NCI-H1105 (cell line): ENCODE measurements at places on chromosomes 7 and 10.

- no peak for DNase-seq
Observed at GRCh38 chr10:132098539-132099388, 33.0 kb downstream of the JAKMIP3 start.

- no peak for DNase-seq
Observed at GRCh38 chr7:120877701-120878100, 19.8 kb upstream of the TSPAN12 start.

DNA sequence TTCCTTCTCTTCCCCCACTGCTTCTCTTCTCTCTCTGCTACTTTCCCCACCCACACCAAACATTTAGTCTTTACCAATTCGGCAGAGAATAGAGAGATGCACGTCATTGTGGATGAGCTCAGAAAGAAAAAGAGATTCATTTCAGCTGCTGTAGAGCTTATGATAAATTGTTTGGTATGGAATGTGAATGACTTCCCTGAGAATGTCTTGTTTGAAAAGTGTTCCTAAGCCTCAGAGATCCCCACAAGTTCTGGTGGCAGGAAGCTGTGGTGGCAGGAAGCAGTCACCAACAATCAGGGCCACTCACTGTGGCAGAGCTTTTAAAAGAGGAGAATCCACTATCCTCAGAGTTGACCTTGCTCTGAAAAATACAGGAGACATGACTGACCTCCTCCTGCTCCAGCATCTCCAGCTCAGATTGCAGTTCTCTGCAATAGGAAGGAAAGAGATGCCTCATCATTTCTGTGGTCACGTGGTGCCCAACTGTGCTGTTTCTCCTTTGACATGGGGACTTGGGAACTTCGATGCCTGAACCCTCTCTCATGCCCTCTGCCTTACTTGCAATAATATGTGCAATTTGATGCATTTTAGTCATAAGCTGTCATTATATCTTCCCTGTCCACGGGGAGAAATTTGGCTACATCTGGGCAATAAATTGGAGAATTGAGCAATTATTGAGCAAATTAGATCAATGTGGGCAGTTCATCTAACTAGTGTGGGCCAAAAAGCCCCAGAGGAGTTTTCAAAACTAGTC lies 76.5 kb downstream of the BMPER start:
- DNase-seq = no peak

- DNase-seq = no peak
Observed at GRCh38 chr7:20831956-20832355, 45.3 kb upstream of the SP8 start.

GRCh38 chr7:23712368-23713284 lies 2.6 kb downstream of the STK31 start:
- peak; percentile 27 for DNase-seq

- DNase-seq = no peak
Observed at GRCh38 chr10:120760253-120760652, 90.9 kb upstream of the WDR11 start.

DNA sequence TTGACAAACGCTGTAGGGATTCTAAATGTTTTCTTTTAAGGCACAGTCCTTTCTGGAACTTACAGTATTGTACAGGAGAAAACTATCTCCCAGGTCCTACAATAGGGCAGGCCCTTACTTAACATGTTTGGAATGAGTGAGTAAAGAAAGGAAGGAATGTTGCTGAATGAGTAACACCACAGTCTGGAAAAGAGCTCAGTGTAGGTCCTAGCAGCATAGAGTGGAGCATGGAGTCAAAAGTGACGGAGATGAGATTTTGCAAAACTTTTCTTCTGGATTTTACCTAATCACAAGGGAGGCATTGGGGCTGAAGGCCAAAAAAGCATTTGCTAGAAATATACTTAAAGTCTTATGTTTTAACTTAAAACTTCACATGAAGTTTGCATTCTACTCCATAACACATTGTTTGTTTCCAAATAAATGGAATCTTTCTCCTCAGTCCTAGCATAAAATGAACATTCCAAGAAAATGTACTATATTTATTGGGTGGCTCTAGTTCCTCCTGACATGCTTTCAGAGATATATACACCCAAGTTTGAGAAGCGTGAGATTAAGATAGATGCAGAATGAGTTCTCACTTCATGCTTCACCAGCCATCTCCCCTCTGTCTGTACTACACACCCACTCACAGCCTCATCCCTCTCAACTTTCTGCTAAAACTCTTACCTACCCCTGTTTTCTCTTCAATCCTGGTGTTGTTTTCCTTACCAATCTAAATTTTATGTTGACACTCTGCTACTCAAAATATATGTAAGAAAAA lies 20.2 kb upstream of the ADD3 start:
- no peak for DNase-seq

GRCh38 chr10:2978111-2978510 lies 89.2 kb upstream of the PFKP start:
- peak; percentile 13 for DNase-seq

GRCh38 chr7:44379366-44380188 lies 54.2 kb upstream of the CAMK2B start:
- DNase-seq = no peak

DNA sequence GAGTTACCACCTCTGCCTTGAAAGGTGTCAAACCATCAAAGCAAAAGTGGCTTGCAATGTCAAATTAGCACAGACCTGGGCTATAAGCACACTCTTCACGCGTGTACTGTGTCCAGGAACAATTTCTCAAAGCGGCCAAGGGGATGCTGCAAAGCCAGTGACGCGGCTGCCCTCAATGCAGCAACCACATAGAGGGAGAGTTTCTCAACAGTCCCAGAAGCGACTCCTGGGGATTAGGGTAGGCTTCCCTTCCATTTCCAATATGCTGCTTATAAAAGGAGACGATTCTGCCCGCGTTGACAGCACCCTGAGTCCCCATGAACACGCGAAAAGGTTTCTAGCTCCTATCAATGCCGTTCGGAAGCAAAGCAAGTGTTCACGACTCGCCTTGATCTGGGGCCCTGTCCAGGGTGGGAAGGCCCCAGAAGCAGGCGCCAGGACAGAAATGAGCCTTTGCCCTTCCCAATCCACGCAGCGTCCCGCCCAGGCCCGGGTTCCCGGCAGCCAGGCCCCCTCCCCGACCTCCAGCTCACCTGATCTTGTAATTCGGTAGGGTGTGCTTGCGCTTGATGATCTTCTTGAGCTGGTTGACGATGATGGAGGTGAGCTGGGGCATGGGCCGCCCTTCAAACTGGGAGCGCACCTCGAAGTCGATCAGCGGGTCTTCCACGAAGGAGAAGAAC lies 1.3 kb downstream of the PDZD8 start:
- DNase-seq = no peak

- no peak for DNase-seq
Observed at GRCh38 chr7:32531402-32531801, 36.1 kb downstream of the AVL9 start.

DNA sequence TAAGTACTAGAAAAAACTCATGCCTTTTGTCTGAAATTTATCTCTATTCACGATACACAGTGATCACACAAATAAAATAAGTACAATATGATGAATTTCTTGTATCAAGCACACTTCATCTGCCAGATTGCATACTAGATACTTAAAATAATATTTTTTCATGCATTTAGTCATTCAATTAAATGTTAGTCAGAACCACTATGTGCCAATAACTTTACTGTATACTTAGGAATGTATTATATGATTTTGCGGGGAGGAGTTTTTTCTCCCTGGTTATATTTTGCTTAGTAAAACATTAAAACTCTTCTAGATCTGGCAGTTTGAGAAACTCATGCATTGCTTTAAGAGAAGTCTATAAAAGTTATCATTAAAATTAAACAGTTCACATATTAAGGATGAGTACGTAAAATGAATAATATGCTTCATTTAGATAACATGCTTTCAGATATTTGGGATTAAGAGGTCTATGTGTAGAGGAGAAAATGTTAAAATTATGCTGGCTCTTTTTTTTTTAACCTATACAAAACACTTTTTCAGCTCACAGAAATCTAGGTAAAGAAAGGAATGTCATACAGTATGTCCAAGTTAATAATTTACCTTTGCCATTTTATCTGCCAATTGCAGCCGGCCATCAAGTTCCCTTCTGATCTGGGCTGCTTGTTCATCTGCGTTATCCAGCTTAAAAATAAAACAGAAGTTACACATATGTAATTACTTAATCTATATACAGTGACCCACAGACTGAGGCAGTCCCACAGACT lies 70.1 kb downstream of the RNF133 start:
- DNase-seq = no peak

- DNase-seq = no peak
Observed at GRCh38 chr10:35909121-35909720, 267.1 kb upstream of the FZD8 start.

GRCh38 chr7:1659696-1660095 lies 10.4 kb upstream of the ELFN1 start:
- no peak for DNase-seq

- no peak for DNase-seq
Observed at GRCh38 chr10:124648131-124648475, 96.1 kb downstream of the FAM53B start.

DNA sequence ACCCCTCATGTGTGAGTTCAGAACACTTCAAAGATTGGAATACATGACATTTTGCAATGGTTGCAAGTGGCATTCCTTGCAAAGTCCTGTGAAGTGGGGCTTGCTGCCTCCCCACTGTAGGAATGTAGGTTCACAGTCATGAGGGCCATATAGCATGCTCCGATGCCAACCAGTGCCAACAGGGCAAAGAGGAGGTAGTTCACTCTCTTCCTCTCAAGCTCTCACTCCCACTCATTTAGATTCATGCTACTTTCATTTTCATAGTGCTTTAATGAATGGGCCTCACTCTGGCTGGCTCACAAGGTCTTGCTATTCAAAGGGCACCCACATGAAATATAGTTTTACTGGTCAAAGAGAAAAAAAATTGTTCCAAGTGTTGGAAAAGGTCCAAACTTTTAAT lies 169.9 kb upstream of the AOAH start:
- DNase-seq = no peak

DNA sequence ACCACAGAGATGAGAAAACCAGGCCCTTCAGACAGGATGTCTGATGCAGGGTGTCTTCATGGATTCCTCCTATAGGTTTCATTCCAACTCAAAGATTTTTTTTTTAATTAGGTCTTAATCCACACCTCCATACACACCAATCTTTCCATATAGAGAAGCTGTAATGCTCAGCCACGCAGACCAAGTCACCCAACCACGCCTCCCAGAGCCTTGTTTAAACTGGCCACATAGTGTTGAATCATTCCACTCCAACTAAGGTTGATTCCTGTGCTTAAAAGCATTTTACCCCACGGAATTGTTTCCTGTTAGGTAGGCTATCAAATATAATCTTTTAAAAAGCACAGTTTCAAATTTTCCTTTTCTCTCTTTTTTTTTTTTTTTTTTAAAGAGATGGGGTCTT lies 153.6 kb downstream of the TYW1B start:
- no peak for DNase-seq

GRCh38 chr7:37960483-37960882 lies 40.0 kb downstream of the EPDR1 start:
- DNase-seq = no peak

DNA sequence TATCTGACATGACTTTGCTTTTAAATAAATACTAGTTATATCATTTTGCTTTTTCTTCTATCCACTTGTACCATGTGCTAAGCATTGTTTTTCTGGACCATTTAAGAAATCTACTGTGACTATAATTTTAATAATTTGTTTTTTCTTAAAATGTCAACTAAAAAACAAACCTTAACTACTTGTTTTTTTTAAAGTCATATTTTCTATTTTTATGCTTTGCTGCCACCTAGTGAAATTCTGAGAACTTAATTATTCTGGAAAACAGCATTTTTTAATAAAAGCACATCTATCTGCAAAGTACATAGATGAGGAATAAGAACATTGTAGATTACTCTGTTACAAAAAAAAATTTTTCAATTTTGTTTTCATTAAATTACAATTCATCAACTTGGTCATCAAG lies 47.4 kb downstream of the ORC5 start:
- no peak for DNase-seq

GRCh38 chr10:20970708-20971107 lies 73.6 kb upstream of the NEBL start:
- DNase-seq = no peak

DNA sequence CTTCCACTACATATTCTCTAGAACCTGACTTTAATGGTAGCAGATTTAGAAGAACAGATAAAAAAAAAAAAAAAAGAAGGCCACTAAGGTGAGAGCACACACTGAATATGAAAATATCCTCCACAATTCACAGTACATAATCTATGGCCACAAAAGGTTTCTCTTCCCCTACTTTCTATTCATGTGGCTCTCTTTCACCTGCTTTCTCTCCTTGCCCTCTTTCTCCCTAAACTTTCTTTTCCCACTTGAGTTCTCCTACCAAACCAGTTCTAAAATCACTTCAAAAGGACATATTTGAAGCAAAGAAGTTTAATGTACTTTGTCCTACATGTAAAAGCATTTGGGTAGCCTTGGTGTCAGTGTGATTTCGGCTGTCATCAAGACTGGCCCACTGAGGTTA lies 18.5 kb upstream of the DLX6 start:
- DNase-seq = no peak

- DNase-seq = no peak
Observed at GRCh38 chr10:62199584-62199983, 69.1 kb downstream of the RTKN2 start.

DNA sequence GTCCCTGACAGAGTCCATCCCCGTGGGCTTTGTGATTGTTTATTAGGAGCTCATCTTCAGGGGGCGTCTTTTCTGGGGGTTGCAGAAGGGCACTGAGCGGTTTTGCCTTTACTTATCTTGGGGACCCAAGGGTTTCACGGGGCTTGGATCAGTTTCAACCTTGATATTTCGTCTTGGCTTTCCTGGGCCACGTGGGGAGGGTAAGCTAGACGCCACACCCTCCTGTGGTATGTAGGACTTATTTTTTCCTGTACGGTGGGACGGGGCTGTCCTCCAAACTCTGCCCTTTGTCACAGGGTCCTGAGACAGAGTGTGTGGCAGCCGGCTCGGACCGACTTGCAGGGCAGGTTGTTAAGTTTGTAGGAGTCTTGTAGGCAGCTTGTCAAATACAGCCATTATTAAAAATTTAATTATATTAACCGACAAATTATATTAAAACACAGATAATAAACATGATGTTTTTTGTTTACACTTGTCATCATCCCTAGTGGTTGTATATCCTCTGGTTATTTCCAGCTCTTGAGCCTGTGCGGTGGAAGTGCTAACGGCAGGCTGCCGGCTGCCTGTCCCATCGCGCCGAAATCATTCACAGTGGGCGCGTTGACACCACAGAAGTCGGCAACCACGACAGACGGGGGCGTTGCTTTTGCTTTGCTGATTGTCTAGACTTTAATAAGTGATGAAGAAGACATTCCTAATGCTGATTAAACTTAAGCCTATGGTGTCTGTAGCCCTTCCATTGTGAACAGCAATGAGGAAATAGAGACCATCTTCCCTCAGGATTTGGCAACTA lies 193.2 kb downstream of the DNAJB6 start:
- no peak for DNase-seq
